ENCODE measurements at places on chromosomes 1 and 21.

- DNase-seq = no peak
These were observed 56.0 kb upstream of the DPYD start for GRCh38 chr1:97976801-97977200.

- DNase-seq = no peak
These were observed 6.7 kb downstream of the GADD45A start for GRCh38 chr1:67691712-67692111.

DNA sequence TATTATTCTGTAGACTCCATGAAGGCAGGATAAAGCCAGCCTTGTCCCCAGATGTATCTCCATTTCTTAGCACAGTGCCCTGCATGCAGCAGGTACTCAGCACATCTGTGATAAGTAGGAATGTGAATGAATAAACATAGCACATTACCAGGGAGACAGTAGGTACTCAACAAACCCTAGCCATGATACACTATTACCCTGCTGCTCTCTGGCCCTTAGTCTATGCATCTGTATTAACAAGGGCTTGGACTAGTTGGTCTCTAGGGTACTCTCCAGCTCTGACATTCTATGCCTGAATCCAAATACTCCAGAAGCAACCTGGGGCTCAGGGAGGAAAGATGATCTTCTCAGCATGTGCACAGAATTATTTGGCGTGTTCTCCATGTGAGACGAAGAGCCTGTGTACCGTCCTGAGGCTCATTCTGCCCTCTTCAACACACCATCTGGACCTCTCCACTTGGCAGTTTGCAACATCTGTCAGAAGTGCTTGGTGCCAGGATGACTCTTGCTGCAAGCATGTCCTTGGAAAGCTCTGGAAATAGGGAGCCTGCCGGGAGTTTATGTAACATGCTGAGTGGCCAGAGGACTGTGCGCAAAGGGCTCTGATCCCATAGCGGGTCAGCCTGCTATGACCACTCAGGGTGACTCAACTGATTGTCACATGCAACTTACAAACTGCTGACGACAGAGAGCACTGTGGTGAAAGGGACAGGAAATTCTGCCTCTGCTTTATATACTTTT, 228.2 kb upstream of the USP24 start:
- DNase-seq = no peak

DNA sequence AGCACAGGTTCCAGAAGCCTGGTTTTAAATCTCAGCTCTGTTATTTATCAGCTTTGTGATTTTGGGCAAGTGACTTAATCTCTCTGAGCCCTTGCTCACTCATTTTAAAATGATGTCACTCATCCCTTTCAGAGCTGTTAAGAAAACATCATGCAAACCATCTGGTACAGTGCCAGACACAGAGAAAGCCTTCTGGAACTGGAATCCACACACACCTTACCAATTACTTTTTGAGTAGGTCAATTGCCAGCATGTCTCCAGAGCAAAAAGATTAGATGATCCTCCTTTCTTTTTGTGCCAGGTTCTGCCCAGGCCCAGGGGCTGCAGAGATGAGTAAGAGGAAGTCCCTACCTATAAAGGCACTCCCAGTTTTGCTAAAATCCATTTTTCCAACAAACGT, 61.3 kb downstream of the ROR1 start:
- no peak for DNase-seq

GRCh38 chr1:234836045-234836681, 226.2 kb upstream of the IRF2BP2 start:
- no peak for DNase-seq

- DNase-seq = no peak
These were observed 5.6 kb upstream of the SH3D21 start for GRCh38 chr1:36300526-36300925.

DNA sequence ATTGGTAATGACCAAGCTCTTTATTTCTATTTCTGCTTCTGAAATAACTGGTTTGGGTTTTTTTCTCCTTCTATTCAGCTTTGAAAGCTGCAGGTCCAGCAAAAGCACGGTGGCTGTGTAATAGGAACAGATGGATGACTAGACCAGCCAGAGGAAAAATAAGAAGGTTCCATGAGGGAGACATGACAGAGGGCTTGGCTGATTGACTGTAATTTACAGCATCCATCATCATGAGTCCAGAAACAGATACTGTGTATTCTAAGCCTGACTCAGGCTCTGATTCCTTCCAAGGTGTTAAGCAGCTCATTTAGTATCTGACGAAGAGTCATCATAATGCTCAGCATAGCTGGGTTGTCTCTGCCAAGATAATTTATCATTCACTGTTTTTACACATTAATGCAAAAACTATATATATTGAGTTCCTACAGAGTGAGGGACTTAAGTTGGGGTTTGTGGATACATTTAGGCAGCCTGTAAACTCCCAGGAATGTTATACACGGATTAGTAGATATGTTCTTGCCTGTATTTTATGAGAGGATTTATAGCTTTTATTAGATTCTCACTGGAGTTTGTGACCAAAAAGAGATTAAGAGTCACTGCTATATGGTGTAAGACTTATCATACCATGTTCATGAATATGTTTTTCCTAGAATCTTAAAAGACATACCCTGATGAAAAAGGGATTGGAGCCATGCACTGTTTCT, 72.6 kb downstream of the SGIP1 start:
- DNase-seq = no peak

GRCh38 chr21:37658817-37659458, 257.3 kb downstream of the KCNJ6 start:
- no peak for DNase-seq

GRCh38 chr1:30656171-30656940, 67.0 kb downstream of the MATN1 start:
- DNase-seq = no peak

DNA sequence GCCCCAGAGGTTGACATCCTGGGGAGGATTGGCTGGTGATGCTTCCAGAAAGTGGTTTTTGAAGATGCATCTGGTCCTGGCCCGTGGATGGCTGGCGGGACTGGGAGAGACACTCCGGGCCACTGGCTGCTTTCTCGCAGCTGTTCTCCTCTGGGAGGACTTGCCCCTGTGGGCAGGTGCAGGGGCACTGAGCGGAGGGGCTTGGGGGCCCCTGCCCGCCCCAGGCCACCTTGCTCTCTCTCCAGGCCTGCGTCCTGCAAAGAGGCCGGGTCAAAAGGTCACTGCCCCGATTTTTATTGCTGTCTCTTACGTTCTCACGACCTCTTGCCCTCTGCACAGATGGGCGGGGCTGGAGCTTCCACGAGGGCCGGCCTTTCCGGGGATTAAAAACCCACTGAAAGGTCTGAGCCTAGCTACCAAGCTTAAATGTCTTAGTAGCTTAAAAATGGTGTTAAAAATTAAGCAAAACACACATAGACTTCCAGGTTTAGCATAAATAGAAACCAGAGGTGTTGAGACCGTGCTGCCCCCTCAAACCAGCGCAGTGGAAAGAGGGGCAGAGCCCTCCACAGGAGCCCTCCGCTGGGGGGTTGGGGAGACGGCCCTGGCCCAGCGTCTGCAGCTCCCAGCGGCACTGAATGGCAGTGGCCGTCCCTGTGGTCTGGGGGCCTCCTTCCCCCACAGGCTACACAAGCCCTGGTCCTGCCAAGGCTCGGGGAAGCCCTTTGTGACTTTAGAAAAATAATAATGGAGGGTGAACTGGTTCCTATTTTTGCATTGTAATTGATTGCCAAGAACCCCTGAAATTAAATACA, 43.9 kb downstream of the SKI start:
- no peak for DNase-seq

DNA sequence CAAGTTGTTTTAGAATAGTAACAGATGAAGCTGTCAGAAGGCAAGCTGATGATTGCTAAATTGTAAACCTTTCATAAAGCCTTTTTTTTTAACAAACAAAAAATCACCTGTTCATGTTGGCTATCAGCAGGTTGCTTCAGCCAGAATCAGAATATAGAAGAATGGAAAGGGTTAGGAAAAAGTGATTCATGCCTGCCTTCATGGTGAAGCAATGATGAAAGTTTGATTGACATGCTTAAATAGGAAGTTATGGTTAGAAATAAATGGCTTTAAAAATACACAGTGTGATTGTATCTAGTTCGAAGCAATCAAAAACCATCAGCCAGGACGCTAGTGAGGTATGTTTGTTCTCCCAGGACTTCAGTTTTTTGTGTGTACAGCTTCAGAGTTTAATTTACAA, 37.9 kb downstream of the GABPA start:
- DNase-seq = no peak

- DNase-seq = no peak
These were observed 176.8 kb upstream of the POU3F1 start for GRCh38 chr1:38223391-38223790.

GRCh38 chr1:116868385-116868784, 41.3 kb upstream of the PTGFRN start:
- no peak for DNase-seq

DNA sequence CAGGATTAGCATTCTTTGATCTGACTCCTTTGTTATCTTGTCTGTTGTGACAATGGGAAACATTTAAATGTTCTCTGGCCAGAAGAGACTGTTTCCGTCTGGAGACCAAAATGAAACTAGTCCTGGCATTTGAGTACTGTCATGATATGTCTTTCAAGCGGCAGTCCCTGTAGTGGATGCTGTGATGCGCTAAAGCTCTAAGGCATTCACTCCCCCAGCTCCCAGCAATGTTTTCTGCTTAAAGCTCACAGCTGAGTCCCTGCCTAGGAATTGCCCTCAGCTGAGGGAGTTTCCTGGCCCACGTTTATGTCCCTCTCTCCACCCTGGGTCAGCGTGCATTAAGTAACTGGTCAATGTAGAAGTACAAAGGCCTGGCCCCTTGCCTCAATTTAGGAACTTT, 109.4 kb downstream of the UCHL5 start:
- no peak for DNase-seq

- DNase-seq = no peak
These were observed 7.8 kb upstream of the TDRD5 start for GRCh38 chr1:179583771-179584320.

GRCh38 chr1:181179987-181180365, 91.5 kb downstream of the IER5 start:
- peak; percentile 92 for DNase-seq

DNA sequence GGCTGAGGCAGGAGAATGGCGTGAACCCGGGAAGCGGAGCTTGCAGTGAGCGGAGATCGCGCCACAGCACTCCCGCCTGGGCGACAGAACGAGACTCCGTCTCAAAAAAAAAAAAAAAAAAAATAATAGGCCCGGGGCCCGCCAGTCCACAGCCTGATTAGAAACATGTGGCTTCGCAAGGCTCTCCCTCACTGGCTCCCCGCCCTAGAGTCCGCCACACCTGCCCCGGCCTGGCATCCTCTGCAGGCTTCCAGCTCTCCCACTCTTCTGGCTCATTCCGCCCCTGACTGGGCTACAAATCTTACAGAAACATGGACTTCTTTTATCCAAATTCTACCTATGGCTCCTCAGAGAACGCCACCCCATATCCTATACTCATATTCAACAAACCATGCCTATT, 32.4 kb downstream of the PGBD5 start:
- DNase-seq = no peak

GRCh38 chr1:58290685-58291372, 255.7 kb downstream of the OMA1 start:
- no peak for DNase-seq

- DNase-seq = no peak
These were observed 85.7 kb downstream of the NENF start for GRCh38 chr1:212518188-212519054.

- DNase-seq = no peak
These were observed 43.9 kb upstream of the CNN3 start for GRCh38 chr1:94970783-94971182.

Measured in COR-L47 (cell line).